GM03348 (cell line): ENCODE measurements at places on chromosomes 13 and 19.
A peak's percentile ranks its signal among the peaks of the same experiment; 100 is the strongest.

GRCh38 chr19:2266183-2266993 lies 10.2 kb upstream of the JSRP1 start:
- peak; percentile 88 for DNase-seq

- DNase-seq: peak; percentile 93
Measured at GRCh38 chr19:4722671-4723594, 709 bp downstream of the DPP9 start.

DNA sequence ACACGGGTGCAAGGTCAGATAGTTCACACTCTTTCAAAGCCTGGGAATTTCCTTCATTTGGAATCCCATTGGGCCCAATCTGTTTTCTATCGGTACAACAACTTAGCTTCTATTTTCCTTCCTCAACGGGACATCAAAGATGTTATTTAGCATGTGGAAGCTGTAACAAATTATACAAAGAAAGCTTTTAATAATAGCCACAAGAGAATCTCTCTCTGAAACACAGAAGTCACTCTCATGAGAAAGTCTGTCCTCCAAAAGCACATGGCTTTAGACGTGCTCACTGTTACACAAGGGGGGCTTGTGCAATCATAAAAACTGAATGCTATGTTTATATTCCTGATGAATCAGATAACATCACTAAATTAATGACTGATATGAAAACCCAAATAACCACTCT lies 28.9 kb upstream of the CYSLTR2 start:
- no peak for DNase-seq

DNA sequence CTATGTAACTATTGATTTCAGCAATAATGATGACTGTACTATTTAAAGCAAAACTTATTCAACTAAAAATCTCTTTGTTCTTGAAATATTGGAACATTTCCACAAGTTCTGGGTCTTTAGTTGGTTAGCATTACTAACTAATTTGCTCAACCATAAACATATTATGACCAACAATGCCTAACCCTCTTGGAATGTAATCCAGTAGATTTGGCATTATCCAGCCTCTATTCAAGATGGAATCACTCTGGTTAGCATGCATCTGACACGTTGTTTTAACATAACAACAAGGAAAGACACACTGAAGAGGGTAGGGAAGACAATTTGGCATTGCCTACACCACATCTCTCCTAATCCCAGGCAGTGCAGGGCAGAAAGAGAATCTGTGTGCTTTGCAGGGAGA lies 941.3 kb upstream of the PCDH20 start:
- DNase-seq: no peak

DNA sequence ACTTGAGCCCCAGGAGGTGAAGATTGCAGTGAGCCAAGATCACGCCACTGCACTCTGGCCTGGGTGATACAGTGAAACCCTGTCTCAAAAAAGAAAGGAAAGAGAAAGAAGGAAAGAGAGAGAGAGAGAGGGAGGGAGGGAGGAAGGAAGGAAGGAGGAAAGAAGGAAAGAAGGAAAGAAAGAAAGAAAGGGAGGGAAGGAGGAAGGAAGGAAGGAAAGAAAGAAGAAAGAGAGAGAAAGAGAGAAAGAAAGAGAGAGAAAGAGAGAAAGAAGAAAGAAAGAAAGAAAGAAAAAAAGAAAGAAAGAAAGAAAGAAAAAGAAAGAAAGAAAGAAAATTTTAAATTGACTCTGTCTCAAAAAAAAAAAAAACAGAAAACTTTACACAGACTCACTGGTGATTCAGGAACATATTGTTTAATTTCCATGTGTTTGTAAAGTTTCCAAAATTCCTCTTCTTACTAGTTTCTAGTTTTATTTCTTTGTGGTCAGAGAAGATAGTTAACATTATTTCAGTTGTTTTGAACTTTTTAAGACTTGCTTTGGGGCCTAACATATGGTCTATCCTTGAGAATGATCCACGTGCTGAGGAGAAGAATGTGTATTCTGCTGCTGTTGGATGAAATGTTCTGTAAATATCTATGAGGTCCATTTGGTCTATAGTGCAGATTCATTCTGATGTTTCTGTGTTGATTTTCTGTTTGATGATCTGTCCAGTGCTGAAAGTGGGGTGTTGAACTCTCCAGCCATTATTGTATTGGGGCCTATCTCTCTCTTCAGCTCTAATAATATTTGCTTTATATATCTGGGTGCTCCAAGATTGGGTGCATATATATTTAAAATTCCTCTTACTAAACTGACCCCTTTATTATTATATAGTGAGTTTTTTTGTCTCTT lies 204.4 kb upstream of the SERP2 start:
- DNase-seq: no peak

DNA sequence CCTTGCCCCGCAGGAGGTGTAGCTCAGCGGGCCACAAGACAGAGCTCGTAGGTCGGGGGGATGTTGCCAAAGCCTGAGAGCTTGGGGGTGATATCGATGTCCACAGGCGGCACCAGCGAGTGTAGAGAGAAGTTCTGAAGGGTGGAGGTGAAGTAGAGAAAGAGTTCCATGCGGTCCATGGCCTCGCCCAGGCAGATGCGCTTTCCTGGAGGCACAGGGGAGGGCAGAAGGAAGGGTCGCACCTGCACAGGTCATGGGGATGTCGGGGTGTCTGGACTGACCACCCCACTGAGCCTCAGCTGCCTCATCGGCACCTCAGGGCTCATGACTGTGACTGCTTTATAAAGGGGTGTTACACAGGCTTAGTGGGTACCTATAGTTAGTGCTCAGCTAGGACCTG lies 37.8 kb upstream of the CYP2A13 start:
- no peak for DNase-seq

- DNase-seq: no peak
Measured at GRCh38 chr19:4327877-4328242, 10.8 kb downstream of the STAP2 start.

DNA sequence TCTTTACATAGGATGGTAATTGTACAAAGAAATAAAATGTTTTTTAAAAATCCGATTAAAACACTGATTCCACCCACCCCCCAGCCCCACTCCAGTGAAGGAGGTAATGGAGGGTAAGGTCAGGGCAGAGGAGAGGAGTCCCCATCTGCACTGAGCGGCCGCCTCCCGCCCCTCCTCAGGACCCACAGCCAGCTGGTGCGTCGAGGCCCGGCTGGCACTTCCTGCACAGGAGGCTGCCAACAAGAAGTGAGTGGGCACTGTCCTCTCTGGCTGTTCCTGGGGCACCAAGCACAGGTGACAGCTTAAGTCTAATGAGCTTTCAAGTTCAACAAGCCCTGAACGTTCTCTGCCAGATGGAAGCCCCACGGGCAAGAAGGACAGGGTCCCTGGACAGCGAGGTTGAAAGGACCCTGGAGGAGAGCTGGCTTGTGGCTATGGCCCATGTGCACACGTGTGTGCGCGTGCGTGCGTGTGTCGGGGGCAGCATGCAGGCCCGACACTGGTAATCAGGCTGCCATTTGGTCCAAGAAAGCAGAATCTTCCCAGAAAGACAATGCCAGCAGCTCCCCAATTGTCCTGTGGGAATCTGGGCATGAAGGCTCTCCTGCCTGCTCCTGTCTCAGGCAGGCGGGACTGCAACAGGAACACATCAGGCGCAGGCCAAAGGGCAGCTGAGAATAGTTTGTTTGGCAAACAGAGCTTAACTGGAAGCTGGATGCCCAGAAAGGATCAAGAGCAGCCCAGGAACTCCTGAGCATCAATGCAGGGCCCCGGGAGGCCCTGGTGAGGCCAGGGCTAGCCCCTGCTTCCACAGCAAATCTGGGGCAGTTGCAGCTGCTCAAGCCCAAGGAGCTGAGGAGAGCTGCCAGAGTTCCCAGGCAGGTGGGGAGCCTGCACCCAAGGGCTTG lies 15.1 kb upstream of the EPHX3 start:
- no peak for DNase-seq

GRCh38 chr19:13796301-13797057 lies 1.2 kb downstream of the ZSWIM4 start:
- DNase-seq: peak; percentile 91

DNA sequence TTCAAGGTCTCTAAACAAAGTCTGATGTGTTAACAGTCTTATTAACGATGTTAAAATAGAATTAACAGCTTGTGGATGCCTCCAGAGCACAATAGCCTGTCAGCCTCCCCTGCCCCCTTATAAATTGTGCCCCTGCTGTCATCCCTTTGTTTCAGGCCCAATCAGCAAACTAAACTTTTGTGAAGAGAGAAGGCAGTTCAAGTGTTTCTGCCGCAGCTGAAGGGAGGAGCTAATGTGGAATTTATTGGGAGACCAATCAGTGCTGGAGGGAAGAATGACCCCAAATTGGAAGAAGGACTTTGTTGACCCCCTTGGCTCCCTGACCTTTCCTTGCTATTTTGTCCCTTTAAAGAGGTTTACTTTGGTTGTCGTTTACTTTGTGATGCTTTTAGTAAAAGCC lies 160.5 kb downstream of the TM9SF2 start:
- DNase-seq: no peak

DNA sequence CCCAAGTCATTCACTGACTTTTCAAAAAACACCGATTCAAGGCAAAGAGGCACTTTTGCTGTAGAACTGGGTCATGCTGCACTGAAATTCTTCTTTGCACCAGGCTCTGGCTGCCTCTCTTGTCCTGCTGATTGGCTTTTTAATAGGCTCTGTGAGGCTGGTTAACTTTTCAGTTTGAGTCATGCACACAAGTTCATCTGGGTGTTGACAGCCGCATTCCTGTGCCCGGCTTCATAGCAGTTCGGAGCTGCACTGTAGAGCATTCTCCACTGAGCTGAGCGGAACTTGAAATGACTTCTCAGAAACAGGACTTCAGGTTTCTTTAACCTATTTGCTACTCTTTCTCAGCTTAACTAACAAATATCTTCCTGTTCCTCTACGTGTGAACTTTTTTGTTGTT lies 978.3 kb downstream of the UQCRFS1 start:
- DNase-seq: peak; percentile 44

DNA sequence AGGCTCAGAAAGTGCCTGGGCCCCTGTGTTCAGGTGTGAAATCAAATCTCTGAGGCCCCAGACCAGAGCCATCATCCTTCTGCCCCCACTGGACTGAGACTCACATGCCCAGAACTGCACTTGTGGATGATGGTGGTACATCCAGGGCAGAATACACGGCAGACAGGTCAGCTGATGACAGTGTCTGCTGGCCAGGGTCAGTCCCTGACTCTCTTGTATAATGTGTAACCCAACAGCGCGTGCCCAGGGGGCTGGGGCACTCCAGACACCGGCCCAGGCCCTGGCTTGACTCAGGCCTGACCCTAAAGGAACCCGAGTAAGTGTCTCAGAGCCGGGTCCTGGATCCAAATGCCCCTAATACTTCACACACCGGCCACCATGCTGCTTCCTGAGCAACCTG lies 37.4 kb upstream of the GATAD2A start:
- no peak for DNase-seq

DNA sequence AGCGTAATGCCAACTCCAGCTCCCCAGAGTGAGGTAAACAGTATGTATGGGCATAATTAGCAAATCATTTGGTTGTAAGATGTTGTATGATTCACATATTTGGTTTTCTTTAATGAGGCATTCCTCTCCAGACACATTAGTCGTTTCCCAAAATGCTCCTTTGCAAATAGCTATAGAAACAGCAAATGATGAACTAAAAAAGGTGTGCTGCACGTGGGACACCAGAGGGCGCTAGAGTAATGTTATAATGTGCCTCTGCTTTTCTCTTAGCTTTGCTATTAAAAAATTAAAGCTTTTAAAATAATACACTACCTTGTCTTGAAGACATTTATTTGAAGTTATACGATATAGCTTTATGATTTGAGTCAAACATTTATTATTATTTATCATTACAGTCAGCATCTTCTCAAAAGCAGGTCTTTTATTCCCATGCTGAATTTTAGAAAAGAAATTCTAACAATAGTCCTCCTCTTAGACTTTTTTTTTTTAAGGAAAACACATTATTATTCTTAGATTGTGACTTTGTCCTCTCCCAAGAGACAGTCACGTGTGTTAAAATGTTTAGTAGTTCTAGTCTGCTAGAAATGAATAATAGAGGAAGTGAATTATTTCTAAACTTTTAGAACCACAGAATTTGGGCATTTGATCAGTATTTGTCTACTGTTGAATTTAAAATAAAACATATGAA lies 121.6 kb upstream of the FRY start:
- peak; percentile 50 for DNase-seq

DNA sequence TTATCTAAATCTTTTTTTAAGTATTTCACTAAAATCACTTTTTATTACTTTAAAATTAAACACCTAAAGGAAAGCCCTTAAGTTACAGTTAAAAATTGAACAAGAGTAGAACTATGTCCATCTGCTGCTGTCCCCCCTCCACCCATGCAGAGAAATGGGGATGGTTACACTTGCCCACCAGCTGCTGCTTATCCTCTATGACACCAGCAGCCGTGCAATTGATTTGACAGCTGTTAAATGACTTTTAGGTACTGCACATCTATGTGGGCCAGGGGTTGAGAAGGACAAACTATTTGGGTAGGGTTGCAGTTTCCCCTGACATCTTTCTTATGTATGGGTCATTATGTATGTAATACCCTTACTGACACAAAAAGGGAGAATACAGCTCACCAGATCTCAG lies 77.2 kb downstream of the TBC1D4 start:
- no peak for DNase-seq

- no peak for DNase-seq
Measured at GRCh38 chr19:29745253-29745652, 30.2 kb upstream of the C19orf12 start.

- peak; percentile 20 for DNase-seq
Measured at GRCh38 chr13:99655351-99656091, 154.2 kb downstream of the TM9SF2 start.

GRCh38 chr13:18951412-18951811 lies 230.2 kb downstream of the TUBA3C start:
- DNase-seq: no peak

- no peak for DNase-seq
Measured at GRCh38 chr13:99197117-99197651, 3.5 kb upstream of the UBAC2 start.

- DNase-seq: no peak
Measured at GRCh38 chr19:46218160-46218559, 11.4 kb upstream of the IGFL1 start.

DNA sequence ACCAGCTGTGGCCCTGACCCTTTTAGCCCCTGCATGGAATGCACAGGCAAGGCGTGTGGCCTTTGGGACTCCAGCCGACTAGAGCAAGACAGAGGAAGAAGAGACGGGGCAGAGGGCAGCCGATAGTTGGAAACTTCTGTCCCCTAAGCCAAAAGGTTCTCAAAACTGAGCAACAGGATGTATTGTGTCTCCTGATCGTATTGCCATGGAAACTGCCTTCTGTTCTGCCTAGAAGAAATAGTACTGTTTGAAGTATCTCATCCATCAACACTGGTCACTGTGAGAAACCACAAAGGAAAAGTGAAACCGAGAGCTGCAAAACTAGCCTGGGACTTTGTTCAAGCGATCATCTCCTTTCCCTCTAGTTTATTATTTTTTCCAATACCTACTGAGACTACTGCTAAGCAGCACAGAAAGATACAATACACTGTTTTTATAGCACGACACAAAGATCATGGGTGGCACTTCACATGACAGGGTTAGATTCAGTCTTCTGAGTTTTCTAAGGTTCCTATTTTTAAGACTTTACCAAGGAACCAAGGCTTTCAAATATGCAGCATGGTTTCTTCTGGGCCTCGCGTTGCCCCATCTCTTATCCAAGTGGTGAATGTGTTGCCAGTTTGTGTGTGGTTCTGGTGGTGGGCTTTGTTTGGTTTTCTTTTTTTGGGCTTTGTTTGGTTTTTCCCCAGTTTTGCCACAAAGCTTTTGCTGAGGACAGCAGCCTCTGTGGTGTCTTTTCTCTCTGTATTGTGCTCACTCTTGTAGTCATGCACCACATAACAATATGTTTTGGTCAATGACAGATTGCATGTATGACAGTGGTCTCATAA lies 49.3 kb upstream of the GPR183 start:
- DNase-seq: no peak
